DMS153 (cell line): ENCODE measurements at places on chromosomes 2 and 18.
A peak's percentile ranks its signal among the peaks of the same experiment; 100 is the strongest.

- no peak for DNase-seq
These were observed 20.8 kb upstream of the TUBB6 start for GRCh38 chr18:12287131-12287681.

DNA sequence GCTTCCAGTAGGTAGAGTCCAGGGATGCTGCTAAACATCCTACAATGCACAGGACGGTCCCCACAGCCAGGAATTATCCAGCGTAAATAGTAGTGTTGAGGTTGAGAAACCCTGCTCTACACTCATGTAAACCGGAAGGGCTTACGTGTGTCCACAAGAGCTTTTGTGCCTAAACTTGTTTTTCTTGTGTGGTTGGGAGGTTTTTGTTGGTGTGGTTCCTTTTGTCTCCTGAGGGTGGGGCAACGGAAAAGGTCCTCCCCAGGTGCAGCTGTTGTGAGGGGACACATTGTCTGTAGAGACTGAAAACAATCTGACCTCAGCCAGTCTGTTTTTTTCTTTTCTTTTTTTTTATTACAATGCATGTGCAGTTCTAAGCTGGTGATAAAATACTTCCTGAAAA is 72.7 kb upstream of the MGAT5 start:
- DNase-seq: peak; percentile 83

DNA sequence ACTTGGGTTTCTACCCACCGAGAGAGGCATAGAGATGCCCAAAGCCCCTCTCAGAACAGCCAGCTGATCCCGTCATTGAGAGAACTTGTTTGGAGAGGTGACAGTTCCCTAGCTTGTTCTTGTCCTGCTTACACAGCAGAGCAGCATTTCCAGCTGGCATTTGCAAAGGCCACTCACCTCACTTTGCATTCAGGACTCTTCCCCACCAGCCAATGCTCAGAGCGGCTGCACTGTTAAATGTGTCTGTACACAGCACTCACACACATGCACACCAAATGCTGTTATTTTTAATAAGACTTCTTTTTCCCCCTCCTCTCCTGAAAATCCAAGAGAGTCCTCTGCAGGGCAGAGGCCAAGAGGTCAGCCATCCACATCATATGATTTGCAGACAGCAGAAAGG is 104.6 kb upstream of the SLC14A2 start:
- no peak for DNase-seq

DNA sequence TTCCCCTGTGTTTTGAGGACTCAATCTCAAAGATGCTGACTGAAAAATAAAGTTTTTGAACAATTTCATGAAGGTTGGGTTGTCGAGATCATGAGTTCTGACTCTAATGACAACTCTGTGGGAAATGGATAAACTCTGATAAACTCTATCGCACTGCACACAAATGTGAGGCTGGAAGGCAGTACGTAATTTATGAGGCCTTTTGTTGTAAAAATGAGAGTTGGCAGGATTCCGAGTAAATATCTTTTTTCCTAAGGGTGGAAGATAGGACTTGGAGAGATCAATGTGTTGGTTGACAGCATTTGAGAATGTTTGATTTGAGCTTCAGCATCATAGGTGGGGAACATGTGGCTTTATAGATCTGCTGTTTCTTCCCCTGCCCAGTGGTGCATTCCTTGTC is 90.4 kb downstream of the SPTBN1 start:
- no peak for DNase-seq

- DNase-seq: no peak
These were observed 82.3 kb upstream of the ASAP2 start for GRCh38 chr2:9124231-9124741.

GRCh38 chr2:70233926-70234325 is 14.5 kb downstream of the TIA1 start:
- DNase-seq: no peak

GRCh38 chr2:37971971-37972370 is 46.9 kb downstream of the RMDN2 start:
- DNase-seq: no peak

- DNase-seq: no peak
These were observed 69.6 kb downstream of the COL5A2 start for GRCh38 chr2:189109921-189110397.

DNA sequence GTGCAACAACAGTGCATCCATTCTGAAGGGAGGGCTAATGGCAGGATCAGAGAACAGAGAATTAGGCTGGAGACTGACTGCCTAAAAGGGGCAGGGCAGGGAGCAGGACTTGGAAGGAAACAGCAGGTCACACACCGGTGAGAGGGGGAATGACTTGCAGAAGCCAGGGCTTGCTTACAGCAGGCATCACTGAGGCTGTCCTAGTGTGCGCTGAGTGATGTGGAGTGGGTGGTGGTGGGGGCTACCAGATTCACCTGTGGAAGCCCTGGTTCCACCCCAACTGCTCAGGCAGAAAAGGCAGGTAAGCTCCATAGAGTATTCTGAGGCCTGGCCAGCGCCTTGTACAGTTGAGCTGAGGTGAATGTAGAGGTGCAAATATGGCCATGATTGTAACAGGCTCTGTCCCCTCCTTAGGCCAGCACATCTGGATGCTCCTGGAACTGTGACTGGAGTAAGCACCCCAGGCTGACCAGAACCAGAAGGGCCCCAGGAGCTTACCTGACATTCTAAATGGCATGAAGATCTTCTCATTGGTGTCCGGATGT is 49.4 kb downstream of the SFXN5 start:
- no peak for DNase-seq

- DNase-seq: no peak
These were observed 143.3 kb downstream of the ZFP36L2 start for GRCh38 chr2:43082903-43083677.

- no peak for DNase-seq
These were observed 108.7 kb downstream of the EN1 start for GRCh38 chr2:118738524-118739308.

GRCh38 chr18:45137087-45137419 is 456.4 kb downstream of the SETBP1 start:
- DNase-seq: no peak

- DNase-seq: no peak
These were observed 19.4 kb upstream of the HNRNPA3 start for GRCh38 chr2:177193240-177193639.

DNA sequence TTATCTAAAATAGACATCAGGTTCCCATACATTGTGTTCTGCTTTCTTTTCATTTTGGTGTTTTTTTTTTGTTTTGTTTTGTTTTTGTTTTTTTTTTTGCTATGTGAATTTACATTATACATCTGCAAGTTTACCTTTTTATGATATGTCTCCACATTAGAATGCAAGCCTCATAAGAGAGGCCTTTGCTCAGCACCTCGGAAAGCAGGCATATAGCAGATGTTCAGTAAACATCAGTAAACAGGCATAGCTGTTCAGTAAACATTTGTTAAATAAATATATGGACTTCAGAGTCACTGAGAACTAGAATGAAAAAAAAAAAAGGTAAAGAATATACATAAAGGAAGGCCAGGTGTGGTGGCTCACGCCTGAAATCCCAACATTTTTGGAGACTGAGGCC is 405.3 kb downstream of the ERBB4 start:
- no peak for DNase-seq

DNA sequence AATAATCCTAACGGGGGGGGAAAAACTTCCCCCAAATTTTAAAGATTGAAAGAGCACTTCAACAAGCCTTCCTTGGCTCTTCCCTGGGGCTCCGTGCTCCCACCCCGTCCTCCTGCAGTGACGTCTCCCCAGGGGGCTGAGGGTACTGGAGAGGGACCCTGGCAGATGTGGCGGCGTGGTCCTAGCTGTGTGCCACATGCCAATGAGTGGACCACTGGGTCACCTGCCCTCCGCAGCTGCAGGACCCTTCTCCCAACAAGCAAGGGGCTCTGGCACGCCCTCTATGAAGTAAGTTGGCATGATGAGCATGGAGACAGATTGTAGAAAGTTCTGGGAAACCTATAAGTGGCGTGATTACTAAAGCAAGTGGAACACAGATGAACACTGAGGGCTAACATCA is 46.7 kb downstream of the PXDN start:
- DNase-seq: no peak

DNA sequence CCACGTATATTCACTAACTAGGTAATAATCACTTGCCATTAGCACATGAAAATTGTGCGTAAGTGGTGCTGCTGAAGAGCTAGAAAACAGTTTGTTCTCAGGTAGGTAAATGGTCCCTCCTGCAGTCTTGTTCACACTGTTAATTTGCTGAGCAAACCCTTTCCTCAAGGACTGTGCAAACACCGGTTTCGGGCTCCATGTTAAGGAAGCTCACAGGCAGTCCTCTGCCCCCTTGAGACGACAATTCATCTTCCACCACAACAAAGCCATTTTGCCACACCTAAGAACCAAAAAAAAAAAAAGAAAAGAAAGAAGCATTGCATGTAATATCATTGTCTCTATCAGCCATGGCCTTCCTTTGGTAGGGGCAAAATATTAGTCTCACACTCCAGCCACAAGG is 193.9 kb downstream of the BCL11A start:
- no peak for DNase-seq

DNA sequence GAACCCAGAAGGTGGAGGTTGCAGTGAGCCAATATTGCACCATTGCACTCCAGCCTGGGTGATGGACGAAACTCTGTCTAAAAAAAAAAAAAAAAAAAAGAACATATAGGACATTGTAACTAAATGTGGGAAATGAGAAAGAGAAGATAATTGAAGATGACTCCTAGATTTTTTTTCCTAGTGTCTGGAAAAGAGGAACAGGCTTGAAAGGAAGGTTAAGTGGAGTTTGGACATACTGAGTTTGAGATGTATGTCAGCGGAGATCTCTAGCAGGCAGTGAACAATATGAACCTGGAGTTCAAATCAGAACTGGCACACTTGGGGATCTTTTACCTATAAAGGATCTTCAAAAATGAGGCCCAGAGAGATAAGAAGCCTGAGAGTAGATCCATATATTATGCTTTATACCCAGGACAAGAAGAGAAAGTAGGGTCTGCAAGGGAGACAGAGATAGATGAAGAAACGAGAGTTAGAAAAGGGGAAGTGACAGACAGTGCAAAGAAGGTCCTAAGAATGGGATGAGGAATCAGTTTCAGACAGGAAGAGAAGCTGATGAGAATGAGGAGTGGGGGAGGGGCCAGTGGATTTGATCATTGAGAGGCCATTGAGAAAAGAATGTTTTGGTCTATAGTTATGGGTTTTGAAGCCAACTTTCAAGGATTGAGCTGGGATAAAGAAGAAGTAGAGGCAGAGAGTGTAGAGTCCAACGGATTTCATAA is 46.9 kb upstream of the CD28 start:
- DNase-seq: no peak

GRCh38 chr2:221676566-221677172 is 104.6 kb upstream of the EPHA4 start:
- DNase-seq: no peak

DNA sequence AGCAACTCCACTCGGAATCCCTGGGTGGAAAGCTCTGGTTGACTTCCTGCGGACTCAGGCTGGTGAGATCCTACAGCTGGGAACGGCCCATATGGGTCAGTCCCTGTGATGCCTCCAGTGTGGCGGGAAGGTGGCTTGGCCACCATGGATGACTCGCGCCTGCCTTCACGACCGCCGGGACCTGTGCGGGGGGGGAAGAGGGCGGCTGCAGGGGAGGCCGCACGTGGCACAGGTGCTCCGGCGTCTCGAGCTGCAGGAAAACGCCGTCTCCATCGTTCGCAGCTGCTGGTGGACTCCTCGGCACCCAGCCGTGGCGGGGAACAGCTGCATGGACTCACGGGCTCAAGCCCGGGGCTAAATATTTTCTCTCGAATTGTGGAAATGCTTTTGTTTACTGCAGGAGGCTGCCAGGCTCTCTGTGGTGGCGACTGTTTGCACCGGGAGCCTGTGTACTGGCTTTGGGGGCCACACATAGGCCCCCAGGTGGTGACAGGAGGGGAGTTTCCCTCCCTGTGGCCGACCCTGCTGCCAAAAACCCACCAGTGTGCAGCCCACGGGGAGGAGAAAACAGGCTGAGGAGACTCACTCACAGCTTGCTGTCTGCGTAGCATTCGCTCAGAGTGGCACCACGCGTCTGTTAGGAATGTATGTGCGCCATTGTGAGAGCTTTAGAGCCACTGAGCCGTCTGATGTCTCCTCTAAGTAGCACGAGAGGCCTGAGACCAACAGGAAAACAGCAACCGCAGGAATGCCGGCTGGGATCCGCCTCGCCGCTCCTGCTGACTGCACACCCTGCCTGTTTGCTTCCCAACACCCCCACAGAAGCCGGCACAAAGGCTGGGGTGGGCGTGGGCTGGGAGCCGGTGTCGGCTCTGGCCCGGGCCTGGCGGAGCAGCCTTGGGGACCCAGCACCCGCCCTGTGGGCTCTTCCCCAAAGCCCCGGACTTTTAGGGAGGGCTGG is 89.2 kb downstream of the NFATC1 start:
- peak; percentile 14 for DNase-seq

GRCh38 chr2:234579231-234579962 is 82.5 kb upstream of the ARL4C start:
- no peak for DNase-seq

DNA sequence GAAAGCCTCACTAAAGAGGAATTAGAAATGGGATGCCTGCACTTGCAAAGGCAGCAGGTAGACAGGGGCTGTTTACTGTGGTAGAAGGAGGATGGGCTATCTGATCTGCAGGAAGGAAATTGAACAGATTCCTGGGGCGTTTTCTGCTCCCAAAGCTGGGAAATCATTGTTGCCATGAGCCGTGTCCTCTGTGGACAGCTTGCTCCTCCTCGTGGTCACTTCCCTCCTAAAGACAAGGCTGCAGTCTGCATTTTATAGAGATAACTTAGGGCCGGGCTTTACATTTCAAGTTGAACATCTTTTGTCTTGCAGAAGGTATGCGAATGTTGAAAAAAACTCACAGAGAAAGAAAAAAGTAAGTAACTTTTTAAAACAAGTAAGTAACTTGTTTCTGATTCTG is 50.9 kb downstream of the DCDC2C start:
- DNase-seq: no peak

- no peak for DNase-seq
These were observed 552.9 kb downstream of the TDRD15 start for GRCh38 chr2:21676676-21677075.

GRCh38 chr2:74925361-74925786 is 33.1 kb upstream of the POLE4 start:
- DNase-seq: peak; percentile 44

- DNase-seq: no peak
These were observed 52.0 kb downstream of the DCC start for GRCh38 chr18:52391810-52392559.
